Activated CD4-positive, alpha-beta T cell treated with anti-CD3 and anti-CD28 coated beads, Interleukin-2, amount 50 U/mL, for 48 hours (primary cell): ENCODE measurements at places on chromosomes 1 and 21.
A peak's percentile ranks its signal among the peaks of the same experiment; 100 is the strongest.

DNA sequence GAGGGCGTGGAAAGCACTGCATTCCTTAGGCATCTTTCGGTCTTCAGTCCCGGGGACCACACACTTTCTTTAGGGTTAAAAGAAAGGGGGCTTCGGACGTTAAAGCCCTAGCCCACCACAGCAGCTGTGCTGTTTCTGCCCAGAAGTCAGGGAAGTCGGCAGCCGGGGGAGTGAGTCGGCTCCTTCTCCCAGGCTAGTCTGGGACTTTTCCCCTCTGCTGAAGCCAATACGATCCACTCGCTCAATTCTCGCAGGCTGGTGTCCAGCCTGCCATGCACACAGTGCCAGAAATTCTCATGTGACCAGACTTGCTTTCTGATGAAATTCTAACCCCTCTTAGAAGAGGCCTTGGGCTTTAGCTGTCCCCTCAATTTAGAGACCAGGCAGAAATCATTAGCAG lies 67.7 kb downstream of the BCAR3 start:
- no peak for DNase-seq

- DNase-seq = no peak
Measured at GRCh38 chr21:31103163-31103562, 64.9 kb upstream of the KRTAP19-8 start.

DNA sequence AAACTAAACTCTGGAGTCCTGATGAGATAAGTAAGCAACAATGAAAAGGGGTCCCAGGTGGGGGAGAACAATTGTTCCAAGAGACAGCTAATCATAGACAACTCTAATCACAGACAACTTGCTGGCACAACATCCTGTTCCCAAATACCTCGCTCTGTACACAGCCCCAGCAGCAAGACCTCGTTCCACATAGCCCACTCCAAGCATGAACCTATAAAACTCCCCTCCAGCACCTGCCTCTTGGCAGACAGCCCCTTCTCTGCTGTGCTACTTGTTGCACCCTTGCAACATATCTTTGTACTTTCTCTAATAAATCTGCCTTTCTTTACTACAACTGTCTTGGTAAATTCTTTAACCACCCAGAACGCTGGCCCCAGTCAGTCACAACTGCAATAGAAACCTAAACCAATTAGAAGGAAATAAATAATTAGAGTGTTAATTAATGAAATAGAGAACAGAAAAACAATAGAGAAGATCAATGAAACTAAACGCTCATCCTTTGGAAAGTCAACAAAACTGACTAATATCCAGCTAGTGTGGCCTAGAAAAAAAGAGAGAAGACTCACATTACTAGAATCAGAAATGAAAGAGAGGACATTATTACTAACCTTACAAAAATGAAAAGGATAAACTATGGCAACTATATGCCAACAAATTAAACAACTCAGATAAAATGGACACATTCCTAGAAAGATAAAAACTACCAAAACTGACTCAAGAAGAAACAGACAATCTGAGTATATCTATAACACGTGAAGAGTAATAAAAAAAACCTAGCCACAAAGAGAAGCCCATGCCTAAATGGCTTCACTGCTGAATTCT lies 36.1 kb downstream of the LRRC40 start:
- no peak for DNase-seq

DNA sequence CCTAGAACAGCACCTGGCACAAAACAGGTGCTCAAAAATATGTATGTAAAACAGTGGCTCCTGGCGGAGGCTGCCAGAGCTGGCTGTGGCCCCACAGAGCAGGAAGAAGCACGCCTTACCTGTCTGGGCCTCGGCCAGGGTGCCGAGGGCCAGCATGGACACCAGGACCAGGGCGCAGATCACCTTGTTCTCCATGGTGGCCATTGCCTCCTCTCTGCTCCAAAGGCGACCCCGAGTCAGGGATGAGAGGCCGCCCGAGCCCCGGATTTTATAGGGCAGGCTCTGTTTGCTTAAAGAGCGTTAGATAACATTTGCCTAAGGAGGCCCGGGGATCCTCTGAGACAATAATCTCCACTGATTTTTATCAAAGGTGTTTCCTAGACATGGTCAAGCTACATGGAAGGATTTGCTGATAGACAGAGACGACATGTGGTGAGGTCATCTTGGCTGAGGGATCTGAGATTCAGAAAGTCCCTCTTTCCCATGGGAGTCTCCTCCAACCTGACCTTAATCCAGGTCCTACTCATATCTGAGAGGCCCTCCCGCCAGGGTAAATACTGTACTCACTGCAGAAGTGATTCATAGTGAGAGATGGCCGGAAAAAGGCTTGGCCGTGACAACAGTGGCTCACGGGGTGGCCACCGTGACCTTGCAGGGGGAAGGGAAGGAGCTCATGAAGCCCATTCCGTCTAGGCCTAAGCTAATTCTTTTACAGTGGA lies at the start of gene TFF1:
TSS of gene TFF1 (minus strand) at position 244 of the 719 bp plus-strand sequence. CDS start at position 204, 40 bp downstream.
- DNase-seq = no peak

GRCh38 chr1:86705665-86705985 lies 1.2 kb downstream of the SH3GLB1 start:
- DNase-seq = no peak

- DNase-seq = no peak
Measured at GRCh38 chr1:117894078-117894477, 35.3 kb downstream of the GDAP2 start.

- DNase-seq = no peak
Measured at GRCh38 chr1:183883623-183884022, 78.7 kb downstream of the RGL1 start.

DNA sequence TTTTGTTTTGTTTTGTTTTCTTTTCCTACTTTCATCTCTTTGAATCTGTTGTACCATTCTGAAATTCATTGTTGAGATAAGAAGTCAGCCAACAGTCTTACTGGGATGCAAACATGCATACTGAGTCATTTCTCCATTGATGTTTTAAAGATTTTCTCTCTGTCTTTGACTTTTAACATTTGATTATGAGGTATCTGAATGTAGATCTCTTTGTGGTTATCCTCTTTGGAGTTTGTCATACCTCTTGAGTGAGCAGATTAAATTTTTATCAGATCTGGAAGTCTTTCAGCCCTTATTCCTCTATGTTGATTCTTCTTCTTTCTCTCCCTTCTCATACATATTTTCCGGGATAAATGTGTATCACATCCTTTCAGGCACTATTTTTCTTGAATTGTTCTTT lies 406.9 kb upstream of the NCAM2 start:
- DNase-seq = no peak

- DNase-seq = no peak
Measured at GRCh38 chr1:154190550-154190949, 1.4 kb downstream of the TPM3 start.

DNA sequence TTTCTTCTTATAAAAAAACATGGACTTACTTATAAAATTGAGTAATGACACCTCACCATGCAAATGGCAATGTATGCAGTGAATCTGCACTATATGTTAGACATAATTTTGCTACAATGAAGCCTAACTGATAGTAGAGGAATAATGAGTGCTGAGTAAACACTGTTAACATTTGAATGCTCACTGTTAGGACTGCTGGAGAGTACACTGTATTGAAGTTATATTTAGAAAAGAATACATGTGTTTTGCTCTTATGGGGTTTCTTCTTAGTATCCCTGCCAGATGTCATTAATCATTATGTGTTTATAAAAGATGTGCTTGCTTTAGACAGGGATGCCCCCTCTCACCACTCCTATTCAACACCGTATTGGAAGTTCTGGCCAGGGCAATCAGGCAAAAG lies 111.1 kb upstream of the ZP4 start:
- DNase-seq = no peak

- DNase-seq = no peak
Measured at GRCh38 chr21:33047231-33047630, 21.5 kb downstream of the OLIG2 start.

- DNase-seq = no peak
Measured at GRCh38 chr1:64549464-64550239, 79.7 kb downstream of the CACHD1 start.

GRCh38 chr1:21672478-21673276 lies 3.5 kb upstream of the RAP1GAP start:
- no peak for DNase-seq

- DNase-seq = no peak
Measured at GRCh38 chr1:21232044-21232443, 55.3 kb upstream of the EIF4G3 start.

DNA sequence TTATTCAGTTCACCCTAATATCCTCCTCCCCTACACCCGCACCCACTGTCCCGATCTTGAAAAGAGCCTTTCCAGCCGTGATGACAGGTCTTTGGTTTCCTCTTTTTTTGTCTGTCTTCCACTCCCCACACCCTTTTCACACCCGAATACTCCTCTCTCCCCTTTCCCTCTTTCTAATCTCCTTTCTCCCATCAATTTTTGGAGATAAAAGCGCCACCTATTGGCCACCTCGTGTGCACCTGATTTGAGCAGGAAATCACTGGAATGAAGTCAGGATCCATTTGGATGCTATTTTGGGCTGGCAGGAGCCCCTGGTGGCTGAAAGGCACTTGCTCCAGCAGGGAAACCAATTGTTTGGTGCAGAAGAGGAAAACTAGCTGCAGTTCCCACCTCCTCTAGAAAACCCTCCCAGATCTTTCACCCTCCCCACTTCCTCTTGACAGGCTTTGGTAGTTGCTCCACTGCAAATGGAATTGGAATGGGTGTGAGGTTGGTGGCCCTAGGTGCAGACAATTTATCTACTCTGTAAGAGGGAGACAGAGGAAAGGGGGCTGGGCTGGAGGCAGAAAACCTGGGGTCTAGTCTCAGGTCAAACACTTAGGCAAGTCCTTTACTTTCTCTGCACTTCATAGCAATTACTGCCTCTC lies 8.4 kb downstream of the FOXE3 start:
- DNase-seq = no peak

GRCh38 chr1:203592156-203592555 lies 34.5 kb upstream of the ATP2B4 start:
- peak; percentile 20 for DNase-seq

DNA sequence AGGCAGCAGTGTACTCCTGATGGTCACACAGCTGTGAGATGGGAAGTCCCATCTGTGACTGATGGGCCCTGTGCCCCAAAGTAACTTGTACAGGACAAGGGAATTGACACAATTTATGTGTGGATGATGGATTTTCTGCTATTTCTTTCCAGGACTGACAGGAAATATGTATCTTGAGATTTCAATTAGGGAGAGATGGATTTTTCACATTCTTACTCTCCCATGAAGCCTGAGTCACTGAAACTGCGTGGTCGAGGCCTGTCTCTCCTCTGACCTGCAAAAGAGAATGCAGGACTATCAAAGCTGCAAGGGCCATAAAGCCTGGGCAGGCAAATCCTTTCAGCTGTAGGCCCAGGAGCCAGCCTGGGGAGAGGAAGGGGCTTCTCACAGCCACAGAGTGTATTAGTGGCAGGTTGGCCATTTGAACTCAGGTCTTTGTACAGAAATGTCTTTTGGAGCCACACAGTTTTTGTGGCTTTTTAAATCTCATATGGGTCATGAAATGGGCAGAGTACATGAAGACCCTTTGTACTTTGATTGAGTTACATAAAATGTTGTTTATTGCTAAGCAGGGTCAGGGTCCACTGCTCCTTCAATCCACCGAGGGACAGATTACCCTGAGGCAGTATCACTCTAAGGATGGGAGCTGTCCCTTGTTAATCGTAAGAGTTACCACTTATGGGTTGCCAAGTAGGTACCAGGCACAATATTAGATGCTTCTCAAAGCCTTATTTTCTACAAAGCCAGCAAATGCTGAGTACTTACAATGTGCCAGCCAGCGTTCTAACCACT lies 14.8 kb downstream of the ALX3 start:
- no peak for DNase-seq

DNA sequence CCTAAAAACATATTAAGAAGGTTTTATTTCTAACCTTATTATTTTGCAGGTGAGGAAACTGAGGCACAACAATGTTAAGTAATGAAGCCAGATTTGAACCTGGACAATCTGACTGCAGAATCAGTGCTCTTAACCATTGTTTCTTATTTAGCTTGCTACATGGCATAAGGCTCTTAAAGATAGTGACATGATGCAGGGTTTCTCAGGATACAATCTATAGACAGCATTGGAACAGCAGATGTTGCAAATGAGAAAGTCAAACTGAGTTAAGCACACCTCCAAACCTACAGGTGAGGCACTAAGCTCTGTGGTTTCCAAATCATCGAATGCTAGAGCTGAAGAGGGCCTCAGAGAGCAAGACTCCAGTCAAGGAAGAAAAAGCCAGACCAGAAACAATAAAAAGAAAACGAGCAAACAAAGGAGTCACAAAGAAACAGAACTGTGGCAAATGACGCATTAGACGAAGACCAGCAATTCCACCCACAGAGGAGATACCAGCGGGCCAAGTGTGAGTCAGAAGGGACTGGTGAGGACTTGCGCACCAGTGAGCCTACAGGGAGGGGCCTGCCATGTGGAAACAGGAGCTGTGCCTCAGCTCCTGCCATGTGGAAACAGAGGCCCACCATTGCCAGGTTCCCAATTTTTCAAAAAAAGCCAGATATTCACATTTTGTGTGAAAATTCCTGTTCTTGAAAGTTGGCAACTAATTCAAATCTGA lies 14.4 kb downstream of the CD58 start:
- peak; percentile 86 for DNase-seq

- DNase-seq = no peak
Measured at GRCh38 chr1:96520579-96520947, 201.0 kb upstream of the PTBP2 start.

- DNase-seq = no peak
Measured at GRCh38 chr1:115837740-115838421, 3.0 kb downstream of the NHLH2 start.

DNA sequence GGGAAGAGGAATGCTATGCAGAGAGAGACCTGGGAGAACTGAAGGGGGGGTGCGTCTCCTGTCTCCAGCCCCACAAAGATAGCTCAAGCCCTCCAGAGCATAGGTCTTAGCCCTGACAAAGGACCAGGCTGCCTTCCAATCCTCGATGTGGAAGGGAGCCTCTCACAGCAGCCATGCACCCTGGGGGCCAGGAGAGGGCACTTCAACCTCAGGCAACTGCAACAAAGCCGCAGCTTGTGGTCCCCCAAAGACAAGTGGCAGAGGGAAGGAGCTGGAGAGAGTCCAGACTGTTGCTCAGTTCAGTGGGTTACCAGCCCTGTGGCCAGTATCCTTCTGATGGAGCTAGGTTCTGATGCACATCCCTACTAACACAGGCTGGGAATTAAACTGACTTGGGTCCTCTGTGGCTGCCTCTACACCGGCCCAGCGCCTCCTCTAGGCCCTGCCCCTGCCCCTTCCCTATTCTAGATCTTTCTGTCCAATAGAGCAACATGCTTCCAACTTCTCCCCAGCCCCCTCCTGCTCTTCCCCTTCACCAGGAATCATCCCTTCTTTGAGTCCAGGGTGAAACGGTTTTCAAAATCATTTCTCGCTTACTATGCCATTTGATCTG lies 100.7 kb upstream of the SPATA6 start:
- peak; percentile 13 for DNase-seq
